Left renal pelvis (tissue), 4 donors: ENCODE measurements at places on chromosomes 7 and 10. TPM values are rescaled to one million over a fixed set of nuclear protein-coding genes. Genes with fewer than 3 reads are reported as not detected.

SAMD9 gene
- 8.7 TPM for polyA plus RNA-seq

ZDHHC6 gene
- polyA plus RNA-seq: 75.5 TPM

CYP3A7 gene
- polyA plus RNA-seq: 0.42 TPM

GIMAP5 gene
- polyA plus RNA-seq: 3.2 TPM

MYO1G gene
- polyA plus RNA-seq: 0.42 TPM

CPXM2 gene
- 5.8 TPM for polyA plus RNA-seq

PDE6C gene
- 0.24 TPM for polyA plus RNA-seq

SLIT1 gene
- polyA plus RNA-seq: 8.2 TPM

MEOX2 gene
- polyA plus RNA-seq: 12.9 TPM

IFIT2 gene
- polyA plus RNA-seq: 14.6 TPM

PDAP1 gene
- 114 TPM for polyA plus RNA-seq

CTTNBP2 gene
- 5.0 TPM for polyA plus RNA-seq

SPDYE6 gene
- polyA plus RNA-seq: not detected

MUC3A gene
- polyA plus RNA-seq: 0.32 TPM

AHR gene
- polyA plus RNA-seq: 57.0 TPM

H2BK1 gene
- polyA plus RNA-seq: not detected

UTF1 gene
- polyA plus RNA-seq: not detected

SPDYE9 gene
- polyA plus RNA-seq: 0.95 TPM

KCNH2 gene
- polyA plus RNA-seq: 9.8 TPM

KNDC1 gene
- 10.0 TPM for polyA plus RNA-seq

RTKN2 gene
- 9.6 TPM for polyA plus RNA-seq

SLC26A4 gene
- polyA plus RNA-seq: 6.8 TPM

PTPRN2 gene
- polyA plus RNA-seq: 7.3 TPM

RAPGEF5 gene
- polyA plus RNA-seq: 37.5 TPM

GARIN1A gene
- 1.3 TPM for polyA plus RNA-seq

FAM24B gene
- 3.9 TPM for polyA plus RNA-seq

OGDHL gene
- 1.2 TPM for polyA plus RNA-seq

VWA2 gene
- 2.8 TPM for polyA plus RNA-seq

GSTK1 gene
- polyA plus RNA-seq: 86.8 TPM

CLEC2L gene
- 3.0 TPM for polyA plus RNA-seq

ACBD7 gene
- 9.0 TPM for polyA plus RNA-seq

SLC16A9 gene
- 32.7 TPM for polyA plus RNA-seq

SLC18A3 gene
- not detected for polyA plus RNA-seq
